Activated naive CD8-positive, alpha-beta T cell treated with anti-CD3 and anti-CD28 coated beads, Interleukin-2, amount 50 U/mL, for 16 hours (primary cell): ENCODE measurements at places on chromosomes 6 and 20.

DNA sequence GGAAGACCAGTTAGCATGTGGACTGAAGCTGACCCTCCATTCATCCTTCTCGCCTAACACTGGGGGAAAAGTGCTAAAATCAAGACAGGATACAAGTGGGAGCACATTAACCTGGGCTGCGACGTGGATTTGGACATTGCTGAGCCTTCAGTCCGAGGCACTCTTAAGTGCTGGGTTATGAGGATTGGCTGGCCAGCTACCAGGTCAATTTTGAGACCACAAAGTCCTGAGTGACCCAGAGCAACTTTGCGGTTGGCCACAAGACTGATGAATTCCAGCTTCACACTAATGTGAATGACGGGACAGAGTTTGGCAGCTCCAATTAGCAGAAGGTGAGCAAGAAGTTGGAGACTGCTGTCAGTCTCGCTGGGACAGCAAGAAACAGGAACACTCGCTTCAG lies 20.7 kb downstream of the FUCA2 start:
- DNase-seq = no peak

GRCh38 chr20:48722737-48723191 lies 105.0 kb downstream of the PREX1 start:
- no peak for DNase-seq

DNA sequence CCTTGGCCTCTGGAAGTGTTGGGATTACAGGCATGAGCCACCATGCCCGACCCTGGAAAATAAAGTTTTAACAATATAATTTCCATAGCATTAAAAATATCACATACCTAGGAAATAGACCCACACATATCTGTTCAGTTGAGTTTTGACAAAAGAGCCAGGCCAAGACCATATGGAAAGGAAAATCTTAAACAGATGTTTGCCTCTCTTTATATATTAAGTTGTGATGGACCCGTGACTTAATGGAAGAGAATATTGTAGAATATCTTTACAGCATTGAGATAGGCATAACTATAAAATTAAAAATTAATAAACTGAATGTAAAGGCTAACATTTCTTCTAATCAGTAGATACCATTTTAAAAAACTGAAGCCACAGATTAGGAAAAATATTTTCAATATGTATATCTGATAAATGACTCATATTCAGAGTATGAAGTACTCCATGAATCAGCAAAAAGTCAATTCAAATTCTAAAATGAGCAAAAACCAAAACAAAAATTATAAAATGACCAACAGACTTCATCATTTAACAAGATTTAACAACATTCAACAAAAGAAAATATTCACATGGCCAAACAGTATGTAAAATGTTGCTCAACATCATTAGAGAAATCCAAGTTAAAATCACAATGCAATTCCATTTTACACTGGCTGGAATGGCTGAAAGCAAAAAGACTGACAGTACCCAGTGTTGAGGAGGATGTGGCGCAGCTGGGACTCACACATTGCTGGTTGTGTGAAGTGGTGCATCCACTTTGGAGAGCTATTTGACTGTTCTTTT lies 43.3 kb downstream of the GTF2H5 start:
- DNase-seq = no peak

DNA sequence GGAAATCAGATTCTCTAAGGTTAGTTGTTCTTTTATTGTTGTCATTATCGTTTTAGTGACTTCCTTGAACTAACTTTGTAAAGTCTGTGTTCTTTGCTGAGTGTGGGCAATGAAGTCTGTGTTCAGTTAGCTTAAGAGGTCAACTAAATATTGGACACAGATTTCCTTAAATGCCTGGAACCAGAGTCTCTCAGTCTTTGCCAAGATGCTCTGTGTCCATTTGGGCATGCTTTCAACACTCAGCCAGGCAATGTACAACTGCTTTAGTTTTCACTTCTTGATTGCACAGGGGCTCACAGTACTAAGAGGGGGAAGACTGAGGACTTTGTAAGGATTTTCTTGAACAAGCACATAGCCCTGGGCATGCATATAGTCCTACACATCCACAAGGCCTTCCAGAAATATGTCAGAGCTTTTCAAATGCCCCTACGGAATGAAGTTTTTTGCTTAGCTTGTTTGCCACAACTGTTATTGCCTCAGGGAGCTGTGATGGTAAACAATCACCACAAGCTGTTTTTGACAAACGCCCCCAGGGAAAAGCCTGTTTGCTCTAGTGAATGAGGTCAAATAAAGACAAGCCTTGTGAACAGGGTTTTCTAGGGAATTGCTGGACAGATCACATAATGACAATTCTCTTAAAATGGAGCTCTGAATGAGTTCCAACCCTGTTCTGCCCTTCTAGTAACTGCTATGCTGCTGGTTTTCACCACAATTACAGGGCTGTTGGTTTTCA lies 82.5 kb downstream of the B3GAT2 start:
- no peak for DNase-seq

GRCh38 chr6:105452924-105453756 lies 50.3 kb upstream of the PREP start:
- no peak for DNase-seq

DNA sequence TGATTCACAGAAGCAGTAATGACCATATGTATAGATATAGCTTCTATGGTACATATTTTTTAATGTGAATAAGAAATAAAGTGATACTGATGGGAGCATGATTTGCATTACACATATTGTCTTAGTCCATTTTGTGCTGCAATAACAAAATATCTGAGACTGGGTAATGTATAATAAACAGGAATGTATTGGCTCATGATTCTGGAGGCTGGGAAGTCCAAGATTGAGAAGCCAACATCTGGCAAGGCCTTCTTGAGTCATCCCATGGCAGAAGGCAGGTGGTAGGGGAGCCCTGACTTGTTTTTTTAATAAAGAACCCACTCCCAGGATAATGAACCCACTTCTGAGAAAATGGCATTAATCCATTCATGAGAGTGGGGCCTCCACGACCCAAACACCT lies 185.6 kb upstream of the RREB1 start:
- DNase-seq = no peak

DNA sequence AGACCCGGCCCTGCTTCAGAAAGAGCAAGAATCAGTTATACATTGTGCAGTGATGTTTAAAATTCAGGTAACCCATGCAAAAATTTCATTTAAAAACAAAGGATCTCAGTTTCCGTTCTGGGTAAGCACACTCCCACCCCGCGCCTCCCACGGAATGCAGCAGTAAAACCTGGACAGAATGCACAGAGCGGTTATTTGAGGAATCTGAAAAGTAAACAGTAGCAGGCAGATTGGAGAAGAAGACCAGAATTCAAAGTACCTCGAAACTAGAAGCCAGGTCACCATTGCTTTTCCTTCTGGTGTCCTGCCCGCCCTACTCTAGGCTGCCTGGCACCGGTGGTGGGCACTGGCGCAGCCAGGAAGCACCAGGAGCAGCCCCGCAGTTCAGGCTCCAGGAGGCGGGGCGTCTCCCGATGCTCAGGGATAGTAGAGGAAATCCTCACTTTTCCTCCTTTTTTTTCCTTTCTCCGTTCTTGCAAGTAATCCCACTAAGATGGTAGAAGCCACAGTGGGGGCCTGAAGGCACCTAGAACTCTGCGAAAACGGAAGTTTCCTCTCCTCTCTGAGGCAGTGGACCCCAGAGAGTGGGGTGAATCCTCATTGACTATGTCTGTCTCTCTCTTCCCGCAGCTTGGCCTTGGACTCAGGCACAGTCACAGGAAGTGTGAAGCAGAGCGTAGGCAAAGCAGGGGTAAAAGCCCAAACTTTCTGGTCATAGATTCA lies 28.3 kb downstream of the METTL24 start:
- DNase-seq = no peak

- no peak for DNase-seq
Measured at GRCh38 chr6:38088829-38089228, 269.3 kb downstream of the ZFAND3 start.

DNA sequence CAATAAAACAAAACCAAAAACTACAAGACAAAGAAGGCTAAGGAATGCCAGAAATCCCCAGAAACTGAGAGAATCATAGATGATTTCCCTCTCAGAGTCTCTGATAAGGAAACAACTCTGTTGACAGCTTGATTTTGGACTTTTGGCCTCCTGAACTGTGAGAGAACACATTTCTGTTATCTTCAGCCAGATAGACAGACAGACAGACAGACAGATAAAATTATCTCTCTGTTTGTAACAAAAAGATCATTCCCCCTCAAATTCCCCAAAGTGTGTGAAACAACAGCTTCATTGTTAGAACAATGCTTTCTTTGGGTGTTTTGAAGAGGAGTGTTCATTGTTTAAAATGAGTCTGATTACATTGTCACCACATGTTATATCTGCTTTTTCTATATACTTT lies 148.2 kb downstream of the BCKDHB start:
- no peak for DNase-seq

DNA sequence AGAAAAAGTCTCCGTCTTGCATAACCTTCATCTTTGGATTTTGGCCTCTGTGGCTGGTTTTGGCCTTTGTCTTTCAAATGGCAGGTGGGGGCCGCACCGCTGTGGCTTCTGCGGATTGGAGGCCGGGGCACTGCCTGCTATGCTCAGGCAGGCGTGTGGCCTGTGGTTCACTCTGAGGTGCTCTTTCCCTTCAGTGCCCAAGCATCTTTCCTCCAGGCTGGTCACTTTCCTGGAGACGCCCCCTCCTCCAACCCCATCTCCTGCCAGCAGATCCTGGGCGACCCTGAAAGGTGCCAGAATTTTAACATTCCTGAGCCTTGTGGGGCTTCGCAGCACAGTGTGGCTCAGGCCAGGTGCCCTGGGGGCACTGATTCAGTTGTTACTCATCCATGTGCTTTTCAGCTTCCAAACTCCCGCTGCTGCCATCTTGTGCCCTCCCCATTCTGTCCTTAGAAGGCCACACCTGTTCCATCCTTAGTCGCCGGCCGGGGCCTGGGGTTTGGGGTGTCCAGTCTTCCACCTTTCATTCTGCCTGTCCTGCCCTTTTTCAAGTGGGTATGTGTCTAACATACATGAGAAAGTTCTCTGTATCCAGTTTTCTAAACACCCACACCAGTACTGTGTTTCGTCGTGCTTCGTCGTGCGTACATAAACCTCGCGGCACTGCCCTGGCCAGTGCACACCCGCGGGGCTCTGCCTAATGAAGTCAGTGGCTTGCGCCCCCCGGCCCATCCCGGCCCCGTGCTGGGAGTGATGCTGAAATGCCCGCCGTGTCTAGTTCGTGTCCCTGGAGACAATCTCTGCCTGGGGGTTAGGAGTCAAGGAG lies 12.1 kb downstream of the SS18L1 start:
- DNase-seq = no peak

DNA sequence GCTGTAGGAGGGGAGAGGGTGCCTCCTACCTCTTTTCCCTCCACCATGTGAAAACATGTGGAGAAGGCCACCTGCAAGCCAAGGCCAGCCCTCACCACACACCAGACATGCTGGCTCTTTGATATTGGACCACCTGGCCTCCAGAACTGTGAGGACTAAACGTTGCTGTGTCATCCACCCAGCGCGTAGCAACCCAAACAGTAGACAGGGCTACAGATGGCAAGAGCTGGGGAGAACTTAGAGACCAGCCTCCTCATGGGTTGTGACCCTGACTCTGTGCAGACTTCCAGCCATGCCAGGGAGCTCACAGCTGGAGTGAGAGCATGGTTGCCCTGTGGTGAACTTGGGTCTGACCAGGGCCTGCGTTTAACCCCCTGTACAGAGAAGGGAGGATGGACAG lies 195.9 kb upstream of the CST7 start:
- DNase-seq = no peak

DNA sequence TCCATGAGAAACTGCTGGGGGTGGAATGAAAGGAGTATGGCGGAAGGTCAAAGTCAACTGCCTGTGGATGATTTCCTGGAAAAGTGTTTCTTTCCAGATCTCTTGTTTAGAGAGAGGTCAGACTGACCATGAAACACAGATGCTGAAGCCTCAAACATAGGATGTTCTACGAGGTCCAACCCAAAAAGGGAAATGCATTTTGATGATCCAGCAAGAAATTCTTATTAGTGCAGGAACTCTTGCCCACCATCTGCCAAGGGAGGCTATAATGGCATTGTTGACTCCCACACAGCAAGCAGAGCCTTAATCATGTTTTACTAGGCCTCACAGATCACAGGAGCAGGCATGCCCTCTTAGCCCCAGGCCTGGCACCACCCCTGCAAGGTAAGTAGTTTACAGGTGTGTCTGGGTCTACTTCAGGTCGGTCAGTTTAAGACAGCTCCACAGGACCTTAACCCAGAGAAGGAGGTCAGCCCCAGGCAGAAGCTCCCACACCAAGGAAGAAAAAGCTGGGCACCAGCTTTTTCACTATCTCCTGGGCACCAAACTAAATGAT lies 67.6 kb upstream of the CNKSR3 start:
- no peak for DNase-seq

- DNase-seq = no peak
Measured at GRCh38 chr6:14540276-14540675, 422.7 kb downstream of the CD83 start.

DNA sequence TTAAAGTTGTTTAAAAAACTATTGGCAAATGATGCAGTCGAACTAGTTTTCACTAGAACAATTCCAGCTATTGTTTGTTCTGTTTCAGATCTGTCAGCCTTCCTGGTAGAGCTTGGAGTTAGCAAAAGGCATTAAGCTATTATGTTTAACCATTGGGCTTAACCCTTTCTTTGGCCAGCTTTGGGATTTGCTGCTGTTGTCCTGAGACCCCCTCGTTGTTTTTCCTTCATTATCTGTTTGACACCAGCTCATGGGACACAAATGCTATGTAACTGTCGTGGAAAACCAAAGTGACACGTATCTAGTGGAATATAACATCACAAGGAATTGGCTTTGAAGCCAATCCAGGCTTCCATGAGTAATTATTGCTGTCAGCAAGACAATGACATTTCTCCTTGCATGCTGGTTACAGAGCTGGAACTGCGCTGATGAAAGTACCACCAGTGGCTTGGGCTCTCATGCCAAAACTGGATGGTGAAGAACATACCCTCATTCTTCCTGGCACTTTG lies 96.0 kb downstream of the EYA2 start:
- DNase-seq = no peak

GRCh38 chr6:4687989-4688947 lies 87.9 kb upstream of the CDYL start:
- no peak for DNase-seq

- DNase-seq = no peak
Measured at GRCh38 chr6:14786008-14786407, 459.9 kb upstream of the JARID2 start.

- DNase-seq = no peak
Measured at GRCh38 chr6:56432194-56432593, 184.8 kb upstream of the COL21A1 start.

GRCh38 chr6:4848382-4849068 lies 72.3 kb downstream of the CDYL start:
- no peak for DNase-seq

GRCh38 chr6:157710604-157711003 lies 112.4 kb upstream of the SNX9 start:
- no peak for DNase-seq

DNA sequence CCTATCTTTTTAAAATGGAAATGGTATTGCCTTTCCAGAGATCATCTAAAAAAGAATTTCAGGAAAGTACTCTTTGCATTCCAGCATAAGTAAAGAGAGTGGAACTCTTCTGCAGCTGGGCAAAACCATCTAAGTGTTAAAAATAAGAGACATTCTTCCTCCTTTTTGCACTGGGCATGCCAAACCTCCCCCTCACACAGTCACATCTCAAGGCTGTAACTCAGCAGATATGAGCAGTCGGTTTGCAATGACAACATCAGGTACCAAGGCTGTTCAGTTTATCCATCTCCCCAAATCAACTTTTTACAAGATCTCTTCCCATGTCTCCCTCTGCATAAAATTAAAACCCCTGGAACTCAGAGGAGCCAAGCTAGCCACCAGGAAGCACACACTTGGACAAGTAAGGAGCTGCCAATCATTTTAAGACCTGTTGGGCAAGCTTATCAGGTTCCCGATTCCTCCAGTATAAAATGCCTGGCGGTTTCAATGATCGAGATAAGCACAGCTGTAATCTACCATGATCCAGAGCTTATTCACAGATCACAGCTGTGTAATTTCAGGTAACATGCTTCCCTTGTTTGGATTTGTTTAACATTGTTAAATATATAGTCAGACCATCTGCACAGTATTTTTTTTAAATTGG lies 23.2 kb downstream of the ID4 start:
- DNase-seq = no peak
